ENCODE measurements at places on chromosomes 2 and 18.

DNA sequence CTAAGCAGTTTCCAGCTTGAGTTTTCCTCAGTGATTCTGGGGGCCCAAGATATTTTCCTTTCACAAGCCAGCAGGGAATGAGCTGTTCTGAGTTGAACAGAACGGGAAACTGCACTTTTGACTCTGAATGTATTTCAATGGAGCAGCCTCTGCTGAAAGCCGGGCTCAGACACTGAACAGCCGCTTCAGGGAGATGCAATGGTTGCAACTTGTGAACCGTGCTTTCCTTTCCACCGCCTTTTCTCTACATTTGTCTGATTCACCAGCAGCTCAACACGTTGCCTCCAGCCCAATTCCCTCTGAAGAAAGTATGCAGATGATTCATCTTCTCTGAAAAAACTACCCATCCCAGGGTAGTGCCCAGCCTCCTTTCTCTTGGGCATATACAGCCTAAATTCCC, 119.3 kb upstream of the PKDCC start:
- DNase-seq, result no peak

DNA sequence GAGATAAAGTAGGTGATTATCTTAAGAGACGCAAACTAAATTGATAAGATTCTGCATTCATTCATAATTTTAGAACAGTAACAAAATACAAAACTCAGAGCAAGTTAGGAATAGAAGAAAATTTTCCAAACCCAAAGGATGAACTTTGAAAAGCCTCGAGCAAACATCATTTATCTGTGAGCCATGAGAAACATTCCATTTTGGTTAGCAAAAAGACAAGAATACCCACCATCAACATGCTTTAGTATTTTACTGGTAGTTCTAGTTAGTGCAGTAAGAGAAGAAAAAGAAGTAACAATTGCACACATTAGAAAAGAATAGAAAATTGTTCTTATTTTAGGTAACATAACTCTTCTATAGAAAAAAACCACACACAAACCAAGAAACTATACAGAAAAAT, 291.3 kb upstream of the TCF4 start:
- DNase-seq, result no peak

DNA sequence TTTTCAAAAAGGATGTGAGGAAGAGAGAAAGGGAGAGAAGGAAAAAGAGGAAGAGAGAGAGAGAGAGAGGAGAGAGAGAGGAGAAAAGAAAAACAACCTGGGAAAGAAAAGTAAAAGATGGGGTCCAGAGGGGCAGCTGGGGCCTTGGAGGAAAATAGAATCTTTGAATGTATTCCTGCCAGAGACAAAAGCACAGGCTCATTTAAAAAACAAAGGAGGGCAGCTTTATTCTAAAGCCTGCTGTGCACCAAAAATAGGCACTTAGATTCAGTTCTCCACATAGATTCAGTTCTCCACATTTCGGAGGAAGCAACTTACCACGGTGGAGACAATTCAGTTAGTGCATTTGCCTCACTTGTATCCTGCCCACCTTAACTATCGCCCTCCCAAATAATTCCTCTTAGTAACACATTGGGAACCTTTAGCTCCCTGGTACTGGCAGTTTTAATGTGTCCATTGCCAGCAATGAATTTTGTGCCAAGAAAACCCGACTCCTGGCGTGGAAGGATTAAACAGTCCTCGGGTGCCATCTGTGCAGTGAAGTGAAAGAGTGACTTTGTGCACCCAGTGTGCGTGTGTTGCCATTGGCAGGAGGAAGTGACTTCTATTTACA, 71.3 kb downstream of the DPP4 start:
- no peak for DNase-seq

DNA sequence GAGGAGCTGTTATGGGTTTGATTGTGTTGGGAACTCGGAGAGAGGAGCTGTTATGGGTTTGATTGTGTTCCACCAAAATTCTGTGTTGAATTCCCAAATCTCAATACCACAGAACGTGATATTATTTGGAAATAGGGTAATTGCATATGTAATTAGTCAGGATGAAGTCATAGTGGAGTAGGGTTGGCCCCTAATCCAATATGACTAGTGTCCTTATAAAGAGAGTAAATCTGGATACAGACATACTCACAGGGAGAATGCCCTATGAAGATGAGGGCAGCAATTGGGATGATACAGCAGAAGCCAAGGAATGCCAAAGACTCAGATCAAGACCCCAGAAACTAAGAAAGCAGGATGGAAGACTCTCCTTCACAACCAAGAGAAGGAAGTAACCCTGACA, 1023.2 kb upstream of the ZEB2 start:
- DNase-seq, result no peak

GRCh38 chr2:69087211-69087911, 74.4 kb downstream of the ANTXR1 start:
- DNase-seq, result no peak

GRCh38 chr2:16513626-16514025, 152.0 kb downstream of the CYRIA start:
- DNase-seq, result no peak

DNA sequence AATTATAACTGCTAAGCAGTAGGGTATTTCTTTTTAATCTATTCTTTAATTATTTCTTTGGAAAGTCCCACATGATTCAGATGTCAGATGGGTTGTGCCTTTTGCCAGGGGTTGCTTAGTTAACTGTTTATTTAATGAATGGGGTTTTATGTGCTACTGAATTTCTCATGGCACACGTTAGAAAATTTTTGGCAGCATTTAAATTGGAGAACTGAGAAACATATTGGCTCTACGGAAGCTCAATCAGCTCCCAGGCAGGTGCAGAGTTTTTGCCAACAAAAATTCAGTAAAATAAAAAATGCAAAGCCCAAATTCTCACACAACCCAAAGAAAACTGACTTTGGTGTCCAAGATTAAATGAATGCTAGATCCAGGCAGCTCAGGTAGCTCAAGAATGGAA, 467.2 kb downstream of the NRXN1 start:
- no peak for DNase-seq

- no peak for DNase-seq
These were observed 72.3 kb downstream of the FTCDNL1 start for GRCh38 chr2:199778655-199779054.

- DNase-seq, result no peak
These were observed 72.1 kb upstream of the ARL5A start for GRCh38 chr2:151900331-151900730.

DNA sequence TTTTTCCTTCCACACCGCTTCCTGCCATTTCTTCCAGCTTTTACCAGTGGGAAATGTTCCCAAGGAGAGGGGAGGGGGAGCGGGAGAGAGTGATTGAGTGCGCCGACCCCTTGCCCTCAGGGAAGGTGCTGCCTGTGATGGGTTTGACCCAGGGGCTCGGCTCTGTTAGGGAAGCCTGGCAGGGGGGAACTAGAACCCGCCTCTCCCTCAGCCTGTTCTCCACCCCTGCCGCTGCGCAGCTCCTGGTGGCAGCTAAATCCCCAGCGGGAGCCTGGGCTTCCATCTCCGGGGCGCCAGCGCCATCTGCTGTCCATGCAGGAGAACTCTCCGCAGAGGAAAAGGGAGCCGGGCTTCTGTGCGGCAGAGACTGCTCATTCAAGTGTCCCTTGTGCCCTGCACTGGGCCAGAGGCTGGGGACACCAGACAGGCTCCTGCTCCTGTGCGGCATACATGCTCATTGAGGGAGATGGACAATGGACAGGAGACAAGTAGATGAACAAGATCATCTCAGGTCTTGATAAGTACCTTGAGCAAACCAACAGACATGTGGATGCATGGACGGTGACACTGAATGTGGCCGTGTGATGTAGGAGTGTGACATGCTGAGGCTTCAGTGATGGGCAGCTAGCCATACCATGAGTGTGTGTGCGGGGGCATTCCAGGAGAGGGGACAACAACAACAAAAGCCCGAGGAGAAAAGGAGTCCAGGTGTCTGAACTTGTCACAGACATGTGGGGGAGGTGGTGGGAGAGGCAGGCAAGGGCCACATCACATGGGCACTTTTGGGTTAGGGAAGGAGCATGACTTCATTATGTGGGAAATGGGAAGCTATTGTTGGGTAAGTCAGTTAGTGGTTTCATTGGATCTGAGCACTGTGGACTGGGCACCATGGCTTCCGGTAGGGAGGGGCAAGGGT, 13.3 kb downstream of the CHPF start:
- peak; percentile 56 for DNase-seq

DNA sequence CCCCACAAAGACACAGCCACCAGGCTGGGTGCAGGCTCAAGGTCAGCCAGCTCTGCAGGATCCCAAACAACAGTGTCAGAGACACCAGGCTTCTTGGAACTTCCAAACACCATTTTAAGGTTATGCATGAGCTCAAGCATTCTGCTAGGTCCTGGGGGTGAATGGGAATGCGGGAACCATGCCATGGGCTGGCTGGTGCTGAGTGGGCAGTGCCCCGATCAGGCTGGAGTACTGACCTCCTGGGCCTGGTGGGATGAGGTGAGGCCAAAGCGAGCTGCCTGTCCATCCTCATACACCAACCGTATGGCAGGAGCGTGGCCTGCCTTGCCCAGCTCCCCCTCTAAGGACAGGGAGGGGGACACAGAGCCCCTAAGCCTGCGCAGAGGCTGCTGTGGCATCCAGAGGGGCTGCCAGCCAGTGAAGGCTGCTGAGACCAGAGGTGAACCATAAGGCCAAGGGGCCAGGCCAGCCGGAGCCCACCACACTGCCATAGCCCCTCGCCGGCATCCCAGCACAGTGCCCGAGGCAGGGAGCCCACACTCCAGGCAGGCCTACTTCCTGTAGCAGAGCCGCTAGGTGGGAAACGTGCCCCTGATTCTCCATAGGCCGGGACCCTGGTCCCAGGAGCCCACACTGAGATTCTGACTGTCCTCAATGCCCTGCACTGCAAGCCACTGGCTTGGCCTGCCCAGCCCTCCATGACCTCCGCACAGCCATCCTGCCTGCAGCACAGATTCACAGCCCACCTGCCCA, 135.0 kb downstream of the HDAC4 start:
- no peak for DNase-seq

GRCh38 chr2:192267484-192267883, 72.8 kb upstream of the TMEFF2 start:
- no peak for DNase-seq

- no peak for DNase-seq
These were observed 91.5 kb upstream of the NOSTRIN start for GRCh38 chr2:168710754-168711467.

GRCh38 chr2:186442885-186443284, 43.2 kb upstream of the ZC3H15 start:
- DNase-seq, result no peak

DNA sequence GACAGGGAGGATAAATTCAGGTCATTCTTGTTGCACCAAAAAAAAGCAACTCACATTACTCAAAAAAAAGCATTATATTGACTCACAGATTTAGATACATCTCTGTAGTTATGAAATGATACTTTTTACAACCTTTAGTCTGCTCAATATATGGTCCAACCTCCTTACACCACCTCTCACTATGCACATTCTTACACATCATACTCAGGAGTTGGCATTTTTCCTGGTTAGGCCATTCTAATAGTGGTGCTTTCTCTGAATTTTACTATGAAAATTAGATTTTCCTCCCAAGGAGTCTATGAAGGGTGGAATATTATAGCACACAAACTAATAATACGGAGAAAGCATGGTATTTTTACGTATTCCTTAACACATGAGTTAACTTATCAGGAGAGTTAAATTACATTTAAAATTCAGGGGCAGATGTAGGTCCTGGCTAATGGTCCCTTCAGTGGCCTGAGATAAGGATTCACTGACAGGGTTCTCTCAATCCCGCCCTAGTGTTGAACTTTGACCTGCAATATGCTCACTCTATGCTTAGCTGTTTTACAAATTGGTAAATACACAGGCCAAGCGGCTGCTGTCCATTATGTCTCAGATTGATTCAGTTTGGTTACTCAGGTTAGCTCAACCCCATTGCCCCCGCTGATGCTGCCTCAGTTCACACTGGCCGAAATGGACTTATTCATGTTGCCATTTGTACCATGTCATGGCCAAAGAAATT, 153.6 kb downstream of the NCKAP5 start:
- DNase-seq, result no peak

GRCh38 chr2:28352104-28352503, 40.6 kb upstream of the FOSL2 start:
- DNase-seq, result no peak

GRCh38 chr18:69727912-69728572, 219.6 kb downstream of the CD226 start:
- no peak for DNase-seq

DNA sequence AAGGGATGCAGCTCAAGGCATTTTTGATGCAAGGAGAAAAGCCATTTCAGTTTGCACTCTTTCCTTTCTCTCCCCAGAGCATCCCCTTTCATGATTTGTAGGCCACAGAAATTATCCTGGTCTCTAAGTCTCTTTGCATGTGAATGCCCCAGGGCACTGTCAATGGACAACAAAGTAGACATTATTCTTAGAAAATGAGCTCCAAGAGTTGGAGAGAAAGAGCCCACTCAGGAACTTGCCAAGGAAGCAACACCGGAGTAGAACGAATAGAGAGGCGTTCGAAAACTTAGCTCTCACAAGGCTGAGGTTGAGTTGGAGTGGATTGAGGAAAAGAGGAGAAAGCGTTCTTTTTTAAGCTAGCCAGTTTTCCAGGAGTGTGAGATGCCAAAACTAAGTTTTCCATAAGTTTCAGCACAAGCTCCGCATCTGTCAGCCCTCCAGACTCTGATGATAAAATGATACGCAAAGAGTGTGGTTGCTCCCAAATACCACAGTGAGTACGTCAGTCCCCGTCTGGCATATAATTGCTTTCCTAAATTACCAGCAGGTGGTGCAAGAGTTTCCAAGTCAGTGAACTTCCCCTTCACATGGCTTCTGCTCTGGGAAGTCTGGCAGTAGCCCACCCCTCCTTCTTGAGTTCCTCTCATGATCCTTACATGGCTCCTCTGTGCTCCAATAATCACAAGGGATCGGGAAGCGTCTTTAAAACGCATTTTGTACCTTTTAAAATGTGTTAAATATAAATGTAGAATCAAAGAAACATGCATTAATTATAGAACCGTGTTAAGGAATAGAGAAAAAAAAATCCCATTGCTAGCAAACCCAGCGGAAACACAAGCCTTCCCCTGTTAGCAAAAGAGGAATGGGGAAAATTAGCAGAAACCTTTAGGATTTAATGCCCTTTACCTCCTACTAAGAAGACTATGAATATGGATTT, 1060.6 kb upstream of the FANCL start:
- no peak for DNase-seq

DNA sequence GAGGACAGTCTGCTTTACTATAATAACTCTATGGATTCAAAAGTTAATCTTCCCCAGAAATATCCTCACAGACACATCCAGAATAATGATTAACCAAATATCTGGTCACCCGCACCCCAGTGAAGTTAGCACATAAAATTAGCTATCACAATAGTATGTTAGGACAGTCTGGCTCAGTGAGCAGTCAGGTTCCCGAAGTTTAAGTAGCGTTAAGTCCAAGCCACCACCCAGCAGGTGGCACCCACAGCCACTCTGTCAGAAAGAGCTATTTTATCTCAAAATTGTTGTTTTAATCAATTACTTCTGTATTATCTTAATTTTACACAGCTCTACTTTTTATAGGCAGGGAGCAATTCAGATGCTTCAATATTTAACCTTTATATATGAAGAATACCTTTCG, 537.5 kb downstream of the MBD2 start:
- no peak for DNase-seq

- no peak for DNase-seq
These were observed 1.3 kb upstream of the CYP26B1 start for GRCh38 chr2:72148837-72149555.

Data from NK-92 treated with Interleukin-12 subunit alpha and Interleukin-12 subunit beta, amount 100 ng/mL, for 24 hours (cell line).